Stimulated activated CD8-positive, alpha-beta memory T cell treated with anti-CD3 and anti-CD28 coated beads, Interleukin-4, amount 100 ng/mL, for 1 hour (primary cell): ENCODE measurements at places on chromosomes 6 and 20.

GRCh38 chr6:7050872-7051779 is 56.6 kb upstream of the RREB1 start:
- DNase-seq = no peak

DNA sequence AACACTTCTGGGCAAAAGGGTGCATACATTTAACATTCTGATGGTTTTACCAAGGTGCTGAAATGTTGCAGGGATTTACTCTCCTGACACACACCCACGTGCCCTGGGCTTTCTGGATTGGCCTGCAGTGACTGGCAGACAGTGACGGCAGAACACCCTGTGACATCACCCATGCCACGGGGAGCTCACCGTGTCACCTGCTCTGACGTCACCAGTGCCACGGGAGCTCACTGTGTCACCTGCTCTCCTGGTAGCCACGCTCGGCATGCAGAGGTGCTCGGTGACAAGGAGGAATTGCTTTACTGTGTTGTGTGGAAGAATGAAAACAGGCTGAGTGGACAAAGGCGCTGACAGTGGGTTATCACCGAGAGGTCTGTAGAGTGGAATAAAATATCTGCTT is 99.3 kb downstream of the RAMACL start:
- DNase-seq = no peak

DNA sequence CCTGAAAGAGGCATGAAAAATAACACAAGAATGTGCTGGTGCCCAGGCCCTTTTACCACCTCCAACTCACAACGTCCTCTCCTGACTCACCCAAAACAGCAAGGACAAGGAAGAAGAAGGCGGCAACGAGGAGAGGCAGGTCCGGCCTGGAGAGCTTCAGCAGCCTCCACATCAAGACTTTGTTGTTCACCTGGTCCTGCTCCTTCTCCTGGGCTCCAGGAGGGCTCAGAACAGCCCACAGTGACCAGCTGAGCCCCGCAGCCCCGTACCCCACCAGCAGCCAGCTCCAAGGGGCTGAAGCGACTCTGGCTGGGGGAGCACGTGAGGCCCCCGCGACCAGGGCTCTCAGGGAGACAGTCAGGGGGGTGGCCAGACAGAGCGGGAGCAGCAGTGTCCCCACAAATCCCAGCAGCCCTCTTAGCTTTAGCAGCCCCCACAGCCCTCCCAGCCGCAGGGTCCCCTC is 857 bp downstream of the TAP2 start:
- DNase-seq = no peak

DNA sequence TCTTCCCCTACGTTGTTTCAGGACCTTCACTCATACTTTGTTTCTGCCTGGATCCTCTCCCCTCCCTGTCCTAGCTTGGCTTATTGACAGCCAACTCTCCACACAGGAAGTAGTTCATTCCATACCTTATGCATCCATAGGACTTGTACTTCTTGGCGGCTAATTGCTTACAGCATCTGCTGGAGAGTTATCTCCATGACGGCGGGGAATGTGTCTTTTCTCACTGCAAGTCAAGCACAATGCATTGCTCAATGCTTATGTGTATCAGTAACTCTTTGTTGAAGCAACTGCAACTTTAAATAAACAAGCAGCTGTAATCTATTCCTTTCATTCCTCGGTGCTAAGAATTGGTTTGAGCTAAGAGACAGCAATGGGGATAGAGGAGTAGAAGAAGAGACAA is 551.3 kb upstream of the EPHA7 start:
- no peak for DNase-seq

DNA sequence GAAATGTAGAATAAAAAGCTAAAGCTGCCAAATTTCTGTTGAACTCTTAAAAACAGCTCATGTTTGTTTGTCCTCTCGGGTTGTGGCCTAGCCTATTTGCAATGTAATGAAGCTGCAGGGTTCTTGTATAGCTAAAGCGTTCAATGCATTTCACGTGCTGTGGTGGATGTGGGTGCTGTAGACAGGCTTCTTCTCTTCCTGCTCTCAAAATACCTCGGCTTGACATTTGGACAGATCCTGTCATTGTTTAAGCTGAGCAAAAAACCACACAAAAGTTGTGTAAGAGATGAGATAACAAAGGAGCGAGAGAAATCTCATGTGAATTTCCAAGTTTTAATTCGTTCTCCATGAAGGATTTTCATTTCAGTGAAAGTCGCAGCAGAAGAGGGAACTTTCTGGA is 196.3 kb upstream of the UST start:
- no peak for DNase-seq

DNA sequence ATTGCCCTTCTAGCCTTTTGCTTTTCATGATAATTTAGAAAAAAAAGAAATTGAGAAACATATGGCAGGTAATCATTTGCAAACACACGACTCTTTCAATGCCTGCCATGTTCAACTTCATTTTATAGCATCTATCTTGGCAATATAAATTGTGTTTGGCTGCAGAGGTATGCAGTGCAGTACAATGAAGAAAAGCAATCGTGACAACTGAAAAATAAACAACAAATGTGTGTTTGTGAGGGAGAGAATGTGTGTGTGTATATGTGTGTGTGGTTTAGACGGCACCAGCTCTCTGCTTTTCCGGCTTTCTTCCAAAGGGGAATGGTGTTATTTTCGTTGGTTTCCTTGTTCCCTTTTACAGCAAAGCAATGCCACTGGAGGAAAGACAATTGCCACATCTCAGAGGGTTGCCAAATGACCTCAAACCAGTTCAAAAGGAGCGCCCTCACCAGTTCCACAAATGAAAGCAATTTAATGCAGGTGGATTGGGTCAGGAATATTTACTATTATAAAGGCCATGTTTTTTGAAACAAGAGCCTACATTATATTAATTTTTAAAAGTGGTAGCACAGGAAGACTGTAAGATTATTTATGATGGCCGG is 587.2 kb downstream of the PRKN start:
- DNase-seq = no peak

DNA sequence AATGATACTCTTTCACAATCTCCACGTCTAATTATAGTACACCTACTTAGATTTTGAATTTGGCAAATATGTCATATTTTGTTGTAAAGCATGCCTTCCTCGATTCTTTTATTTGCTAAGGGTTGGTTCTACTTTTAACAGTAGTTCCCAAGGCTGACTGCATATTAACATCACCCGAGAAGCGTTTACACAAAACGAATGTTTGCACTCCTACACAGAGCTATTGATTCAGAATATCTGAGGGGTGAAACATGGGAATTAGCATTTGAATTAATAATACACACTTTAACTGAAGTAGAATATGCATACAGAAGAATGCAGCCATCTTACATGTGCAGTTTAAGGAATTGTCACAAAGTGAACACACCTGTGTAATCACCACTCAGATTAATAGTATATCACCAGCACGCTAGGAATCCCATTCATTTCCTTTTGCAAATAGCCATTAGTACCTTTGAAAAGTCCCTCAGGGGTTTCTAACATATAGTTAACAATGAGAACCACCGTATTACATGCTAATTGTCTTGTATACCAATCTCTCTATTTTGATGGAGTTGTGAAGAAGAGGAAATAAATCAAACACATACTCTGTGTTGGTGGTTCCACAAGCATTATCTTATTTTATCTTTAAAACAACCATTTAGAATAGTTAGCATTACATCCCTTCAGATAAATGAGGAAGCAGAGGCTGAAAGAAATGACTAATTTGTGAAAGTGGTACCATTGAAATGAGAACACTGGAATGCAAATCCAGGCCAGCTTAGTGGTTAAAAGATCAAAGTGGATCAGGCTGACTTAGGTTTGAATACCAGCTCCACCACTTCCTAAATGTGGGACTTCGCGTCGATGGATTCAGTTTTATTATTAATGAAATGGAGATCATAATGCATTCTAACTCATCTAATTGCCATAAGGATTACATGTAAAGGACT is 317.6 kb downstream of the HDGFL1 start:
- DNase-seq = no peak

GRCh38 chr6:149247385-149247763 is 70.1 kb upstream of the TAB2 start:
- no peak for DNase-seq

GRCh38 chr6:100229512-100229911 is 235.2 kb downstream of the SIM1 start:
- no peak for DNase-seq

- DNase-seq = no peak
Measured at GRCh38 chr20:34283844-34284243, 19.3 kb downstream of the AHCY start.

GRCh38 chr6:139592011-139592410 is 217.6 kb upstream of the CITED2 start:
- no peak for DNase-seq
